Bronchus fibroblast of lung (primary cell): ENCODE measurements at places on chromosomes 1 and 21. TPM values are rescaled to one million over a fixed set of nuclear protein-coding genes. Genes with fewer than 3 reads are reported as not detected.

ADAM30 gene
- total RNA-seq: not detected in 2 replicates

SLC35D1 gene
- 8.6 and 10.3 TPM in 2 replicates for total RNA-seq

PSMG1 gene
- 67.3 and 69.3 TPM in 2 replicates for total RNA-seq

SKI gene
- total RNA-seq: 14.6 and 16.3 TPM in 2 replicates

HJV gene
- total RNA-seq: not detected in 2 replicates

RAB25 gene
- total RNA-seq: 0.15 TPM in 1 of 2 replicates, not detected in the other

CD164L2 gene
- not detected in 2 replicates for total RNA-seq

AMY1A gene
- not detected in 2 replicates for total RNA-seq

BMP8A gene
- total RNA-seq: not detected in 2 replicates

DIPK1A gene
- total RNA-seq: 4.5 and 5.5 TPM in 2 replicates

SELENBP1 gene
- 25.9 and 31.4 TPM in 2 replicates for total RNA-seq

TLCD4 gene
- 0.30 and 0.84 TPM in 2 replicates for total RNA-seq

SLC25A24 gene
- total RNA-seq: 32.4 and 42.0 TPM in 2 replicates

CD5L gene
- total RNA-seq: not detected in 2 replicates

SPRR1B gene
- not detected in 2 replicates for total RNA-seq

CNIH3 gene
- 1.2 and 1.3 TPM in 2 replicates for total RNA-seq

CFAP141 gene
- total RNA-seq: not detected in 2 replicates

VCAM1 gene
- 4.5 and 5.7 TPM in 2 replicates for total RNA-seq

ASCL5 gene
- total RNA-seq: under 0.01 TPM in 1 of 2 replicates, not detected in the other

GAS5 gene
- 496 and 502 TPM in 2 replicates for total RNA-seq

ORC1 gene
- total RNA-seq: 13.1 and 14.5 TPM in 2 replicates

MCOLN3 gene
- total RNA-seq: under 0.01 TPM in 2 replicates

SPRR2F gene
- not detected in 2 replicates for total RNA-seq

NPHS2 gene
- total RNA-seq: not detected in 2 replicates

BATF3 gene
- total RNA-seq: 1.8 and 2.5 TPM in 2 replicates

ANXA9 gene
- total RNA-seq: 0.17 and 0.30 TPM in 2 replicates

TINAGL1 gene
- total RNA-seq: 2.8 and 3.7 TPM in 2 replicates

COL16A1 gene
- 31.4 and 39.8 TPM in 2 replicates for total RNA-seq

SLC22A15 gene
- total RNA-seq: 0.30 and 0.34 TPM in 2 replicates

GLIS1 gene
- total RNA-seq: 3.4 and 3.9 TPM in 2 replicates

HES3 gene
- total RNA-seq: not detected in 2 replicates

LHX8 gene
- total RNA-seq: not detected in 2 replicates

TCHH gene
- not detected in 2 replicates for total RNA-seq
